ENCODE measurements at places on chromosomes 12 and 14.

- DNase-seq, result no peak
These were observed 37.8 kb upstream of the PLBD1 start for GRCh38 chr12:14605401-14605989.

GRCh38 chr12:130707571-130707891 is 8.6 kb downstream of the RIMBP2 start:
- DNase-seq, result no peak

GRCh38 chr14:55926007-55926406 is 192.2 kb upstream of the PELI2 start:
- DNase-seq, result peak; percentile 99

- DNase-seq, result peak; percentile 86
These were observed 156.8 kb upstream of the TMEM260 start for GRCh38 chr14:56422703-56423213.

GRCh38 chr14:92570674-92571262 is 57.2 kb downstream of the RIN3 start:
- no peak for DNase-seq
